Right cardiac atrium (tissue), 5 donors: ENCODE measurements at places on chromosomes 4 and X.

DNA sequence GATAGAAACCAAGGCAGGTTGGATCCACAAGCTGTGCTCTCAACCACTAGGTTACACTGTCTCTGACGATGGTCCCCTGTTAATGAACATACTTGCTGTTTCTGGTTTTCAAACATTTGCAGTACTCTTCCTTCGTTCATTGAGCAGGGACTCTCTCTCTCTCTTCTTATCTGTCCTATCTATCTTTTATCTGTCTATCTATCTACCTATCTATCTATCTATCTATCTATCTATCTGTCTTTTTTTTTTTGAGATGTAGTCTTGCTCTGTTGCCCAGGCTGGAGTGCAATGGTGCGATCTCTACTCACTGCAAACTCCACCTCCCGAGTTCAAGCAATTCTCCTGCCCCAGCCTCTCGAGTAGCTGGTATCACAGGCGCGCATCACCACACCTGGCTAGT is 9.4 kb upstream of the CT47C1 start:
- DNase-seq = no peak

- DNase-seq = no peak
Observed at GRCh38 chrX:55026143-55026542, 4.6 kb downstream of the ALAS2 start.

- no peak for DNase-seq
Observed at GRCh38 chr4:22803512-22803911, 110.8 kb downstream of the GBA3 start.

- no peak for DNase-seq
Observed at GRCh38 chr4:82293304-82293703, 80.5 kb downstream of the HNRNPD start.

DNA sequence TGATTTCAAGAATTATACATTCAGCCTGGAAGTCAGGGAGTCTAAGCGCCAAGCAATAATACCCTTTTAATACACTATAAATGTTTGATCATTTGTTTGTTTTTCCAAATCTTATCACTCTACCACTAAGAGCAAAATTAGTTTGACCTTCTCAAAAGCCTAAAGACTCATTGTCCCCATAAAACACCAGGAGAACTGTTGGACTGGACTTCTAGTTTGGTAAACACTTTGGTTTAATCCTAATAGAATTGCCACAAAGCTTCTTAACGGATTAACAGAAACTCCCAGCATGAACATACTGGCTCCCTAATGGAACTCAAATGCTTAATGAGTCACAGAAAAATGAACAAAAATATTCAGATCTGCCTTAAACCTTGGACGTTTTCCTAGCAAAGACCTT is 34.9 kb downstream of the SYTL5 start:
- no peak for DNase-seq

DNA sequence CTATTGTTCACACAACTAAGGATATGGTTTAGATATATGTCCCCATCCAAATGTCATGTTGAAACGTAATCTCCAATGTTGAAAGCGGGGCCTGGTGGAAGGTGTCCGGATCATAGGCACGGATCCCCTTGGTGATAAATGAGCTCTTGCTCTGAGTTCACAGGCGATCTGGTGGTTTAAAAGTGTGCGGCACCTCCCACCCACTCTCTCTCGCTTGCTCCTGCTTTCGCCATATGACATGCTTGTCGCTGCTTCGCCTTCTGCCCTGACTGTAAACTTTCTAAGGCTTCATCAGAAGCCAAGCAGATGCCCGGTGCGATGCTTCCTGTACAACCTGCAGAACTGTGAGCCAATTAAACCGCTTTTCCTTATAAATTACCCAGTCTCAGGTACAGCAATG is 128.5 kb downstream of the NFKB1 start:
- no peak for DNase-seq

- DNase-seq = no peak
Observed at GRCh38 chr4:108700081-108700757, 49.8 kb downstream of the OSTC start.

DNA sequence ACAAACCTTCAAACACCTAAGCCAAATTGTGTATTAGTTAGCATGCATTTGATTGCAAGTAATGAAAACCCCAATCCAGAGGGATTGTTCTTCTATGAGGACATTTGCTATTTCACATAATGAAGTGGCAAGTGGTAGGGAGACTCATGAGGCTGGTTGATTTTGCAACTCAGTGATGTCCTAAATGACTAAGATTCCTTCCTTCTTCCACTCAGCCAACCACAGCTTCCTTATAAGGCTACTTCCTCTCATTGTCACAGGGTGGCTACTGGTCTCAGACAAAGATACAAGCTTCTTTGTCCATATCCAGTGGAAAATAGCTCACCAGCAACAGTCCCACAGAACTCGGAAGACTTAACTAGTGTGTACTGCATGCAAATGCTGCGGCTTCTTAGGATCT is 5.3 kb upstream of the OTC start:
- no peak for DNase-seq

GRCh38 chr4:162782778-162783525 is 383.7 kb downstream of the NAF1 start:
- no peak for DNase-seq

- DNase-seq = no peak
Observed at GRCh38 chr4:55184600-55185523, 59.5 kb upstream of the KDR start.

GRCh38 chrX:115232933-115233496 is 881 bp downstream of the LRCH2 start:
- DNase-seq = no peak

DNA sequence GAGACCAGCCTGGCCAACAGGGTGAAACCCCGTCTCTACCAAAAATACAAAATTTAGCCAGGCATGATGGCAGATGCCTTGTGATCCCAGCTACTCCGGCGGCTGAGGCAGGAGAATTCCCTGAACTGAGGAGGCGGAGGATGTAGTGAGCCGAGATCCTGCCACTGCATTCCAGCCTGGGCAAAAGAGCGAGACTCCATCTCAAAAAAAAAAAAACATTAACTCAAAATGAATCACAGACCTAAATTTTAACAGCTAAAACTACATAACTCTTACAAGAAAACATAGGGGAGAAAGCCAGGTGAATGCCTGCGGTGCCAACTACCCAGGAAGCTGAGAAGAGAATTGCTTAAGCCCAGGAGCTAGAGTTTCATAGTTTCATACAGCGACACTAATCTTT is 54.8 kb downstream of the TMEM165 start:
- DNase-seq = no peak

GRCh38 chr4:76716020-76716419 is 181.9 kb downstream of the SOWAHB start:
- no peak for DNase-seq

- DNase-seq = no peak
Observed at GRCh38 chr4:141375855-141376254, 155.2 kb downstream of the ZNF330 start.

GRCh38 chrX:41670112-41670511 is 18.7 kb upstream of the GPR34 start:
- DNase-seq = no peak

- DNase-seq = no peak
Observed at GRCh38 chr4:138400543-138400942, 158.4 kb upstream of the SLC7A11 start.

DNA sequence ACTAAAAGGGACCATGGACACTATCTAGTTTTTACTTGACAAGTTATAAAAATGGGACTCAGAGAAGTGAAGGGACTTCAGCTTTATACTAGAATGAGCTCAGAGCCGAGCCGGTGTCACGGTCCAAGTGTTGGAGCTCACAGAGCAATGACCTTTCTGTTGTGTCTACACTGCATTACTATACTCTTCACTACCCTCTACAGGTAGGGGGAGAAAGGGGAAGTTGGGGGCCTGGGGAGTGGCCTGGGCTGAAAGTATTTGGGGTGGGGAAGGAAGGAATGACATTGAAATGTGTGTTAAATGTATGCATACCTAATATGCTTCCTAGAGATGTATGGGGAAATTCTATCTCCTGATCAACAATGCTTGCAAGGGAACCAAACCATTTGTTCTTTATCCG is 48.8 kb upstream of the HHIP start:
- DNase-seq = no peak

DNA sequence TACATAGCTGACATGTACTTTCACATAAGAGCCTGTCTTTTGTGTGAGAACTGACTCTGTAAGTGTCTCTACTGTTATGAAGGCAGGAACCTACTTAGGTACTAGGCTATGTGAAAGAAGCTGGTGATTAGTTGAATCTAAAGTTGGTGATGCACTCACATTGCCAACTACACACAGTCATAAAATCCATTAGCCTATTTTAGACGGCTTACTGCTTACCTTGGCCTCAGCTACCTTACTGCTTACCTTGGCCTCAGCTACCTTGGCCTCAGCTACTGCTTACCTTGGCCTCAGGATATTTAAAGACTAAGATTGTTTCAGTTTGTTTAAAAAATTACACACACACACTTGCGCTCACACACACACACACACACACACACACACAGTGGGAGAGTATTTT is 549.7 kb downstream of the IL1RAPL1 start:
- no peak for DNase-seq

DNA sequence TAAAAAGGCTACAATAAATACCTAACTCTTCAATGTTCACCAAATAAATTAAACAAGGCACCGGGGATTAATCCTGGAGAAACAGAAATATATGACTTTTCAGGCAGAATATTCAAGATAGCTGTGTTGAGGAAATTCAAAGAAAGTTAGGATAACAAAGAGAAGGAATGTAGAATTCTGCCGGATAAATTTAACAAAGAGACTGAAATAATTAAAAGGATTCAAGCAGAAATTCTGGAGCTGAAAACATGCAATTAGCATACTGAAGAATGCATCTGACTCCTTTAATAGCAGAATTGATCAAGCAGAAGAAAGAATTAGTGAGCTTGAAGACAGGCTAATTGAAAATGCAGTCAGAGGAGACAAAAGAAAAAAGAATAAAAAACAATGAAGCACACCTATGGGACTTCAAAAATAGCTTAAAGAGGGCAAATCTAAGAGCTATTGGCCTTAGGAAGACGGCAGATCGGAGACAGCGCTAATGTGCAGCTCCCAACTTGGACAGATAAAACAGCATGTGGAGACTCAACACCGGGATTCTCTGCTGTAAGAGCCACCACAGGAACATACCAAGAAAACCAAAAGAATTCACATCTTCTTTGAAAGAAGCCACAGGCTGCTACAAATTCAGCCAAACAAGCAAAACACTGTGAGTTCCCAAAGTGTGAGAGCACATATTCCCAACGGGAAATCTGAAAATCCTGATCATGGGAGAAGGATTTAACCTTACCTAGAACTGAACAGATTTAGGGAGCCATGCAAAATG is 1290.9 kb downstream of the PCDH18 start:
- no peak for DNase-seq

- DNase-seq = peak; percentile 70
Observed at GRCh38 chr4:24210332-24210902, 320.6 kb upstream of the PPARGC1A start.

- DNase-seq = no peak
Observed at GRCh38 chr4:95921470-95921869, 81.6 kb downstream of the PDHA2 start.

GRCh38 chr4:87165892-87166291 is 54.5 kb downstream of the KLHL8 start:
- DNase-seq = no peak

DNA sequence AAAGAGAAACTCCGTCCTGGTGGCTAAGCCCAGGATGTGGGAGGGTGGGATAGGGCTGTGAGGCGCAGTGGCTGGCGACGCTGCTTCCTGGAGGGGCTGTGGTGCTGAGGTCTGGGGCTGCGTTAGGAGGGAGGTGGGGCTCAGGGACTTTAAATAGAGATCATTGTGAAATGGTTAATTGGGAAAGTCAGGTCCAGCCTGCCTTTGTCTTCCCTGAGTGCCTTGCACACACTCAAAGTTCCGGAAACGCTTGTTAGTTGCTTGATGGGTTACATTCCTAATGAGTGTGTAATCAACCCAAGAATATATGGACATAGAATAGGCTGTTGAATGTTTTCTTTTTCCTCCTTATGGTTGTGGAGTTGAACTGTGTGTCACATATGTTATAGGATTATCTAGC is 55.7 kb upstream of the CLDN34 start:
- DNase-seq = no peak

- DNase-seq = no peak
Observed at GRCh38 chr4:156146571-156146970, 192.9 kb upstream of the CTSO start.

DNA sequence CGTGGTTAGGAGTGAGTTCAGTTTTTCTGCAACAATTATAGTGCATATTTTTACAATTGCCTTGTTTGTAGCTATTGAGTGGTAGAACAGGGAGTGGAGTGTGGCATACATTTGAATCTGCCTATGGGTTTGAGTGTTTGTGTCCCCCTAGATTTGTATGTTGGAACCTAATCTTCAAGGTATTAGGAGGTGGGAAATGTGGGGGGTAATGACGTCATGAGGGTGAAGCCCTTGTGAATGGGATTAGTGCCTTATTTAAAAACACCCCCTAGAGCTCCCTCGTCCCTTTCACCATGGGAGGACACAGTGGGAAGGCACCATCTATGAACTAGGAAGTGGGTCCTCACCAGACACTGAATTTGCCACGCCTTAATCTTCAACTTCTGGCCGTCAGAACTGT is 819.6 kb downstream of the NLGN4X start:
- DNase-seq = no peak

- no peak for DNase-seq
Observed at GRCh38 chrX:17805120-17805519, 56.0 kb downstream of the RAI2 start.

GRCh38 chrX:17242470-17242869 is 132.5 kb upstream of the NHS start:
- no peak for DNase-seq

DNA sequence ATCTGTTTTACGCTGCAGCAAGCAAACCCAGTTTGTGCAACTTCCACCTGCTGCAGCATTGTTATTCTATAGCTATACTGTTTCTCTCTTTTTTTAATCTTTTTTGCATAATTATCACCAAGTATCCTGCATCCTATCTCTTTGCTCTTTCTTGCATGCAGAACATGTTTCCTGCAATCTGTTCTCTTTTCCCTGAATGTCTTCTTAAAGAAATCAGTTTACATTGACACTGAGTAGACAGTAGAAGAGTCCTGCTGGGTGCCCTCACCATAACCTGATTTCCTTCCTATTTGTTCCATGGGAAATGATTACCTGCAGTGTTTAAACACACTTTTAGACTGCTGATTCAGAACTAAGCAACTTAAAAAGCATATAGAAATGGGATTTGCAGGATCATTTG is 964.7 kb downstream of the PCDH19 start:
- no peak for DNase-seq

GRCh38 chrX:123771449-123772064 is 38.7 kb upstream of the THOC2 start:
- no peak for DNase-seq

- no peak for DNase-seq
Observed at GRCh38 chr4:183364025-183364424, 41.8 kb upstream of the CLDN24 start.

DNA sequence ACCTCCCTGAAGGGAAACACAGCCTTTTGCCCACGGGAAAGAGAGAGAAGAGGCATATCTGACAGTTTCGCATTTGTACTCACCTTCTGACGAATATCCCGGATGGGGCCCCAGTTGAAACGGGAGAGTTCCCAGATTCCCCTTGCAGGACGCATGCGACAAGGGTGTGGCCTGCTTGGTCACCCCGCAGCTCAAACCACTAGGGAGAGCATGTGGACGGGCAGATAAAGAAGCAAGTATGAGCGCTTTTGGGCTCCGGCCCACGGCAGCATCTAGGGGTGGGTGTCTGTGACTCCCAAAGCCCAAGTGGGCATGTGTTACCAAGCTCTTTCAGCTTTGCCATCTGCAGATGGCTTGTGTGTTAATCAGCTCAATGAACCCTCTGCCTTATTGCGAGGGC is 70.1 kb upstream of the MED14 start:
- no peak for DNase-seq

- no peak for DNase-seq
Observed at GRCh38 chrX:78831523-78831922, 84.0 kb downstream of the LPAR4 start.

GRCh38 chrX:37830371-37830770 is 17.0 kb downstream of the DYNLT3 start:
- DNase-seq = no peak
